ENCODE measurements at places on chromosomes 5 and 9.

DNA sequence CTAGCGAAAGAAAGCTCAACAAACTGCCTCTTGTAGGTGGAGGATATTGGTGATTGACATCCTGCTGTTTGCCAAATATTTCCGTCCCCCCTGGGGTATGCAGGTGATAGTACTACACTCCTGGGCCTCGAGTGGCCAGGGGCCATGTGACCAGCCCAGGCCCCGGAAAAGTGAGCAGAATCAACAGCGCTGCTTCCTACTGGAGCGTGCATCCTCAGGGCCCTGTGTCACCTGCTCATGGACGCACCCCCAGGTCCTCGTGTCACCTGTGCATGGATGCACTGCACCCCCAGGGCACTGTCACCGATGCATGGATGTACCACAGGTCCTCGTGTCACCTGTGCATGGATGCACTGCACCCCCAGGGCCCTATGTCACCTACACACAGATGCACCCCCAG is 43.8 kb downstream of the ADAMTS16 start:
- DNase-seq, result no peak

- no peak for DNase-seq
Measured at GRCh38 chr5:19035816-19036215, 952.2 kb downstream of the CDH18 start.

DNA sequence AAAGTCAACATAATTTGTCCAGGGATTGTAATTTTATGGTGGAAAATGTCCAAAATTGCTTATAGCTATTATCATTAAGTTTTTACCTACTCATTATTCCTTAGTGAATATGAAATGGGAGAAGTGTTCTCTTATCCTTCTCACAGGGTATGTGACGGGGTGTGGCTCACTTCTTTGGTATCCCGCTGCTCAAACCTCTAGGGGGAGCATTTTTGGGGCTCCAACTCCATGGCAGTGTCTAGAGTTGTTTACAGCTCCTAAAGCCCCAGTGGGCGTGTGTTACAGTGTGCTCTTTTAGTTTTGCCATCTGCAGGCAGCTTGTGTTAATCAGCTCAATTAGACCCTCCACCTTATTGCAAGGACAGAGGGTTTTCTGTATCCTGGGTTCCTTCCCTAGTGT is 89.4 kb downstream of the CDKN2A start:
- DNase-seq, result no peak

DNA sequence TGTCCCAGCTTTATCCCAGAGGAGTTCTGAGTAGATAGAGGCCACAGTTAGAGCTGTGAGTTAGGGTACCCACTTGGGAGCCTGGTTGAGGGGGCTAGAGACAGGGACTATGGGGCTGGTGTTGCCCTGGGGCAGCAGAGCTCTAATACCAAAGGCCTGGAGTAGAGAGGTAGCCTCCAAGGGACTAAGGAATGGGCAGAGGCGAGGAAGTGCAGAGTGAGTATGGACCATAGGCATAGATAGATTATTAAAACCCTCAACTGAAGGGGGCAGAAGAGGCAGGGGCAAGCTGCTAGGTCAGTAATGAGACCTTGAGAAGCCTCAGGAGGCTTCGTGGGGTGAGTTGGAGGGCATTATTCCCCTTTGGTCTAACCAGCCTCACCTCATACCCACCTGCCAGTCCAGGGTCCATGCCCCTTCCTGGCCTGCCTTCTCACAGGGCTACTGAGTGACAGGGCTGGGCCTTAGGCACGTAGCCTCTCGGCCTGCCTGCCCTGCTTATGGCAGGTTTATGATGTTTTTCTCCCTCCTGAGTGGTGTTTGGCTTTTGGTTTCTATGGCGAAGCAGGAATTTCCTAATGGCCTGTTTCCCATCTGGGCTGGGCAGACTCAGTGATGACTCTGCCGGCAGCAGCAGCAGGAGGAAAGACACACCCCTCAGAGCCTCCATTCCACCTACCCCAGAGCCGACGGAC is 8.0 kb downstream of the PDLIM4 start:
- DNase-seq, result no peak

GRCh38 chr5:132267166-132267739 is 9.8 kb downstream of the PDLIM4 start:
- DNase-seq, result no peak

DNA sequence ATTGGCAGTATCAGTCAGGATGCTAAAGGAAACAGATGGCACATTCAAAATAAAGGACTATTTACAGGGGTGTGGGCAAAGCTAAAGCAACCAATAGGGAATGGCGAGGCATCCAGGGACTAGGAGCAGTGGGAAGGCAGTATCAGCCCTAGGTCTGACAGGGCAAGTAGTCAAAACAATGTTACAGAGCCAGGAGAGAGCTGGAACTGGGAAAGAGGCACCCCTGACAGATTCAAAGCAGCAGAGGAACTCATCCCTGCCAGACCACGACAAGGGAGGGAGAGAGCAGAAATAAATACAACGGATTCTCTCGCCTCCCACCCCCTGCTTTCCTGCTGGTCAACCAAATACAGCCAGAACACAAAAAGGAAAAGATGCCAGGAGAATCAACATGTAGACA is 371.5 kb downstream of the NR2F1-AS1 start:
- DNase-seq, result no peak

DNA sequence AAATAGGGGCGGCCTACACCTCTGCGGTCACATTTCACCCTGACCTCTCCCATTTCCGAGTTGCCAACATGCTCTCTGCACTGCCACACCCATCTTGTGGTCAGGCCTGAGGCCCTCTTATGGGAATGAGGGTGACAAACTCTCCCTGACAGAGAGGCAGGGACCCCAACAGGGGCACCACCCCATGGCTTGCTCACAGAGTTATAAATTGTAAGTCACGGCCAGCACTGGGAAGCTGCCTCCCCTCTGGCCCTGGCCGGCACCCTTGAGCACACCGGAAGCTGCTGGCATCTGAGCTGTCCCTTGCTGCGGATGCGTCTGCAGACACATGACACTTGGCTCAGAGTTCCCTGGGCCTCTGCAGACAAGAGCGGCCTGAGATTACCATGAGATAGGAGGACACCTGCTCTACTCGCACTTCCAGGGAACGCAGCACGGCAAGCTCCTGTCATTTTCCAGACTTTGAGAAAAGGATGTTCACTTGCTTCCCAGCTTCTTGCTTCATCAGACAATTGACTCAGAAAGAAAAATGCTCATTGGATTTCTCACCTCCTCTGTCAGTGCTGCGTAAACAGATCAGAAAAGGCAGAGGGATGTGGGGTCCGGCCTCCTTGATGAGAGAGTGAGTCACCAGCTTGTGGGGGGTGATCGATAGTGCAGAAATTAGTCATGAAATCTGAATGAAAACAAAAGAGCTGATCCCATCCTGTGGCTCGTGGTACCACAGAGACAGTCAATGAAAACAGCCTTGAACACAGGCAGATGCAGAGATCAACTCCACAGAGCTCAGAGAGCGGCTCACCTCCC is 269.8 kb downstream of the SYK start:
- peak; percentile 67 for DNase-seq

GRCh38 chr9:82031538-82032280 is 43.1 kb downstream of the SPATA31D1 start:
- no peak for DNase-seq

DNA sequence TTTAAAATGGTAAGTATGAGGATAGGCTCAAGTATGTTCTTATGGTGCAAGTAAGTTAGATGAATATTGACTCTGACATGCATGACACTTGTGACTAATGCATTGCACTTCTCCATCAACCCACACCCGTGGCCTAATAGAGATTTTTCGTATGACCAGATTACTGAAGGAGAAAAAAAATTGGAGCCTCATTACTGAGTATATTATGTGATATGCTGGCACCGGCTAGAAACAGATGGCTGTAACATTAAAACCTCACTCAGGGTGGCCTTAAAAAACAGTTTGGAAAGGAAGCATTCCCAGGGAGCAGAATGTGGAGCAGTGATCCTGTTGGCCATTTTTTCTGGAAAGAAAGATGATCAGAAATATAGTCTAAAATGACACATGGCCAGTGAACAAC is 766.4 kb downstream of the PRELID2 start:
- DNase-seq, result no peak

DNA sequence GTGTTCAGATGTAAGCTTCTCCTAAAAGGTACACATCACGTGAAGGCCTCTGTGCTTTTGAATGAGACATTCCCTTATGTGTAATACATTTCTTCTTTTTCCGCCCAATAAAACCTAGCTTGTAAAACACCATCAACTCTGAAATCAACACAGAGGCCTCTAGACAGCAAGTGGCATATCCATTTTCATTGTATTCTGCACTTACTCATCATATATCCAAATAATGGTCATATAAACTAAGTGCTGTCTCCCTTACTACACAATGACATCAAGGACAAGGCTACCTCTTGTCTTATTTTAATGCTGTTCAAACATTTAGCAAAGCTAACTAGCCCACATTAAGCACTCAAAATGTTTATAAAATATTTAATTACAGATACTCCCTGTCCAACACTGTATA is 108.5 kb downstream of the ELAVL2 start:
- no peak for DNase-seq

GRCh38 chr9:21402386-21403251 is 6.3 kb upstream of the IFNA8 start:
- DNase-seq, result peak; percentile 10

All from activated naive CD4-positive, alpha-beta T cell treated with anti-CD3 and anti-CD28 coated beads, Interleukin-2, amount 50 U/mL, for 72 hours (primary cell).